Panc1 (cell line): ENCODE measurements at places on chromosomes 16 and 17. TPM values are rescaled to one million over a fixed set of nuclear protein-coding genes. Genes with fewer than 3 reads are reported as not detected.

Gene KLHL10
- total RNA-seq = not detected

Gene LHX1
- total RNA-seq = 8.6 TPM

Gene RNF43
- 4.7 TPM for total RNA-seq

Gene PIK3R6
- total RNA-seq = not detected

Gene CSH1
- total RNA-seq = not detected

Gene SLC16A5
- total RNA-seq = 46.6 TPM

Gene GNGT2
- not detected for total RNA-seq

Gene CES3
- not detected for total RNA-seq

Gene ERN2
- total RNA-seq = not detected

Gene CHRNE
- total RNA-seq = 0.13 TPM

Gene CLEC10A
- total RNA-seq = not detected

Gene VAT1L
- not detected for total RNA-seq

Gene ACSM2A
- total RNA-seq = not detected

DNA sequence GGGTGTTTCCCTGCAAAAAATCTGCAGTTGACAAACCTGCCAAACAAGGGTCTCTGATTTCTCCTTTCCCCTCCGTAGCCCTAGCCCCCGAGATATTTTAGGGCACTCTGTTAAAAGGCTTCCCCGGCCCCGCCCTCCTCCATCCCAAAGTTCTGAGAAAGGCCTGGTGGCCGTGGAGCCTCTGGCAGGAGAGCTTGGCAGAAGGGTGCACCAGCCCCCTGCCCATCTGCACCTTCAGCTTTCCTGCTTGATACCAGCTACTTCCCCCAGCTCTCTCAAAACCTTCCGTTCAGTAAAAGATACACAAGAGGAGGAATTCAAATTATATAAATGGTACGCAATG is 711 bp upstream of the CANT1 start:
- DNase-seq = no peak

DNA sequence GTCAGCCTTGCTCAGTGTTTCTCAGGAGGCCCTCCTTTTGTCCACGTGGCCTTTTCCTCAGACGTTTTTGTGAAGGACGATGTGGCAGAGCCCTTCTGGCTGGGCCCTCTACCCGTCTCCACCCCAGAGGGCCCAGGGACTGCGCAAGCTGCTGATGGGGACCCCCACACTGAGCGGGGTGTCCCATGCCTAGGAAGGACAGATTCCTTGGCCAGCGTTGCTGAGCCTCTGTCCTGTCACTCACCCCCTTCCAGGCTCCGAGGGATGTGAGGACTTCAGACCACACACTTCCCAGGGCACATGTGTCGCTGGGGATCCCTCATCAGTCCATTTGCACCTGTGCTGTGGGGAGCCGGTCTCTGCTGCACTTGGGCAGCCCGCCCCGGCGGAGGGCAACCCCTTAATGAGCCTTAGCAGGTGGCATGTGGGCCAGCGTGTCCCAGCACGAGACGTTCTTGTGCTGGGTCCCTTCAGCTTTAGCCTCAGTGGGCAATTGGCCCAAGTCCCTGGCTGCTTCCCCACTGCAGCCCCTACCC is 48.3 kb downstream of the NT5M start:
- DNase-seq = no peak

DNA sequence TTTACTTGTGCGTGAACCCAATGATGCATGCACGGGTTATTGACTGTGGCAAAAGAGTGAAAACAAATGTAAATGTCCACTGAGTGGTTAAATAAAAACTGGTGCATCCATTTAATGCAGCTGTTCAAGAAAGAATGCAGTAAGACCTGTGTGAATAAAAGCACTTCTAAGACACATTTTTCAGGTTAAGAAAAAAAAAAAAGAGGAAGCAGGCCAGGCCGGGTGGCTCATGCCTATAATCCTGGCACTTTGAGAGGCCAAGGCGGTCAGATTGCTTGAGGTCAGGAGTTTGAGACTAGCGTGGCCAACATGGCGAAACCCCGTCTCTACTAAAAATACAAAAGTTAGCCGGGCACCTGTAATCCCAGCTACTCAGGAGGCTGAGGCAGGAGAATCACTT is 11.8 kb downstream of the CNGB1 start:
- no peak for DNase-seq

- DNase-seq = peak; percentile 57
These were observed at the start of gene LRRC59 for GRCh38 chr17:50397111-50397918. TSS of gene LRRC59 (minus strand) at chr17:50397523. CDS start at chr17:50397317, 206 bp downstream.

DNA sequence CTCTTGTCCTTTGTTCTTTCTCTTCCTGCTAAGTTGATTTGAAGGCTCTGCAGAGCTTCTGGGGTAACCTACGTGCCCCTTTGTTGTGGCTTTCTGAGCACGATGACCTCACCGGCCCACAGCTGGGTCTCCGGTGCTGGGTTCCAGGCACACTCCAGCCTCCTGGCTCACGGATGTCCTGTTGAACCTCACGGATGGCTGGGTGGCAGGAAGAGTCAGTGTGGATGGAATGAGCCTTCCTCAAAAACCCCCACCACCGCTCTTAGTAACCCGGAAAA is 116.0 kb downstream of the SOCS1 start:
- no peak for DNase-seq

- no peak for DNase-seq
These were observed 681 bp downstream of the XPO6 start for GRCh38 chr16:28210979-28211588.

- no peak for DNase-seq
These were observed 714 bp downstream of the ACSF3 start for GRCh38 chr16:89094252-89094879.

GRCh38 chr16:85858984-85859817 is 39.8 kb upstream of the IRF8 start:
- no peak for DNase-seq

DNA sequence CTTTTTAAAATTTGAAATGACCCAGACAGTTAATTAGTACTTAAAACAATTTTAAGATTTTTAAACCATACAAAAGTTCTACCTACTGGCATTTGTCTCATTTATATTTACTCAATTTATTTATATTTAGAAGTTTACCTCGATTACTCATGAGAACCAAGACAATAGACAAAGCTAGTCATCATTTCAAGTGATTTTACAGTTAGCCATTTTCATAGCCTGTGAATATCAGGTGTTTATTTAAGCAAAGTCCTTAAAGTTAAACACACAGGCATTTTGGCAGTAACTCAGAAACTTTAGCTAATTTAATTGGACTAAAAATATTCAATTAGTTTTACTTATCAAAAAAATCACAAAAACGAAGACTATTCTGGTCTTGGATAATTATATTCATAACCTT is 101.6 kb upstream of the KIF2B start:
- no peak for DNase-seq

DNA sequence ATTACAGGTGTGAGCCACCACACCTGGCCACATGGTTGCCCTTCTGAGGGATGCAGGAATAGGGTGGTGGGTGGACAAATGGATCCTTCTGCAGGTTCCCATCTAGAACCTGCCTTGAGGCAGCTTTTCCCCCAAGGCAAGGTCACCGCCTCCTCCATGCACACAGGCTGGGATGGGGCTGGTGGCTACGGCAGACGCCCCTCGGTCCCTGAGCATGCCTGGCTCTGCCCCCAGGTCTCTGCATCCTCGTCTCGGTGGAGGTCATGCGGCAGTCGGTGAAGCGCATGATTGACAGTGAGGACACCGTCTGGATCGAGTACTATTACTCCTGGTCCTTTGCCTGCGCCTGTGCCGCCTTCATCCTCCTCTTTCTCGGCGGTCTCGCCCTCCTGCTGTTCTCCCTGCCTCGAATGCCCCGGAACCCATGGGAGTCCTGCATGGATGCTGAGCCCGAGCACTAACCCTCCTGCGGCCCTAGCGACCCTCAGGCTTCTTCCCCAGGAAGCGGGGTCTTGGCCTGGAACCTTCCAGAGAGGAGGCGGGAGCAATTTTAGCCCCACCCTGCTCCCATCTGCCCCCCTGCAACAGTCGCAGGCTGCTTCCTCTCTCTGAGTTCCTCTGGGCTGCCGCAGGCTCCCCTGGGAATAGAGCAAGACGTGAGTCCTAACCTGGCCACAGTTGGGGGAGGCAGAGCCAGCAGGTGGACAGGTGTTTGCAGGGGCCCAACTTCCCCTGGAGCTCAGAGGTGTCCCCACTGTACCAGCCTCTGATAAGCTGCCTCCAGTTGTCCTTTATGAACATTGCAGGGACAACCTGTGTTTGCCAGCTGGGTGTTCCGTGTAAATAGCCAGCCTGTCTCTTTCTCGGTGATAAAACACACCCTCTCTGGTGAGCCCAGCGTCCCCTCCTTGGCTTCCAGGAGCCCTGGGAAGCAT is 11.7 kb downstream of the CACNG1 start:
- no peak for DNase-seq

- DNase-seq = no peak
These were observed 2.6 kb upstream of the ALG1 start for GRCh38 chr16:5069048-5069447.

DNA sequence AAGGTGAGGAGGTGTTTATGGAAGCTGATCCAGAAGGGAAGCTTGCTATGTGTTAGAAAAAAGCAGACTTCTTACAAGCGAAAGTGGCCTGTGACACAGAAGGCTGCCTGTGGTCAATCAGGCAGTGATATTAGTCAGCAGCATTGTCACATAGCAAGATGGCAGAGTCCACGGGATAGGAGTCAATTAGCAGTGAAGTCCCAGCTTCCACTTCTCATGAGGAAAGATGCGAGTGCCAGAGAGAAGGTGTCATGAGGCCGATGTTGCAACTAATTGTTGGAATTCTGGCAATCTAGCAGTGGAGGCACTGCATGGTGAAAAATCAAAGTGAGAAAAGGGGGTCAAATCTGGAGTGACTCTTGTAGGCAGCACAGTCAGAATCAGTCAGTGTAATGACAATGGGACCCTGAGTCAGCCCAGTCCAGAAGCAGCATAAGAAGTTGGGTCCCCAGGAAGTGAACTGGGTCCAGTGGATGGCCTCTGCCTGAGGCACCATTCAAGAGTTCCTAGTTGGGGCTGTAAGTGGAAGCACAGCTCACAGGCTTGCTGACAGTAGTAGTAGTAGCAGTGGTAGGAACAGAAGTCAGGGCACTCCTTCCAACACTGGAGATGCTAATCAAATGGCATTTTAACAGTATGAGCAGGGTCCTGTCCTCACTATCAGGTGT is 85.1 kb downstream of the TNFRSF13B start:
- no peak for DNase-seq

DNA sequence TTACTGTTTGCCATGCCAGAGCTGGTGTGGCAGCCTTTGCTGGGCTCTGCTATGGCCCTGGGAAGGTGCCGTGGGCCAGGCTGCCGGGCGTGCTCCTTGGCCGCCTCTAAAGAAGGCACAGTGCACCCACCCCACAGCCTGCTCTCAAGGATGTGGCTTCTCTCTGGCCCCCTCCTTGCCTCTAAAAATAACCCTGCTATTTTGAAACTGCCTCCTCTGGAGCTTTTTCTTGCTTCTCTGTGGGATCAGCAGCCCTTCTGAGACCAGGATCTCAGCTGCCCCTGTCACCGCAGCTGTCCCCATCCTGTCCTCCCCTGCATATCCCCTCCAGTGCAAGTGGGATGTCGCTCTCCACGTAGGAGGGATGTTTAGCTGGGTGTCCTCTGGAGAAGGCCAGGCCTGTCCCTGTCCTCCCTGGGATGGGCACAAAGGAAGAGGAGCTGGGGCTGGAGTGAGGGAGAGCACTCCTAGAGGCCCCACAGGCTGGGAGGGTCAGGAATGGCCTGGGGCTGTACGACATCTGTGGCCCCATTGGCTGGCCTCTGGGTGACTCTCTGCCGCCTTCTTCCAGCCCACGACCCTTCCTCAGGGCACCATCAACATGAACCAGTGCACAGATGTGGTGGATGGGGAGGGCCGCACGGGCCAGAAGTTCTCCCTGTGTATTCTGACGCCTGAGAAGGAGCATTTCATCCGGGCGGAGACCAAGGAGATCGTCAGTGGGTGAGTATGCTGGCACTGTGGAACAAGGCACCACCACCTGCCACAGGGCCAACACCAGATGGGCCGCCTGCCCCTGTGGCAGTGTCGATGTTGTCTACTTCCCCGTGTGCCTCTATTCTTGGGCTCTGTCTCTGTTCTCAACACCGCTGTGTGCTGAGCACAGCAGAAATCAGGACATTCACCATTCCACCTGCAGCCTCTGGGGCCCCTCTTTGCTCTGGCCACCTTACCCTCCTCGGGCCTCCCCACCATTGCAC is 79.7 kb downstream of the PLD6 start:
- DNase-seq = no peak

GRCh38 chr17:33330877-33331276 is 37.8 kb upstream of the ASIC2 start:
- no peak for DNase-seq

GRCh38 chr17:41617698-41618097 is 5.1 kb upstream of the KRT16 start:
- no peak for DNase-seq

DNA sequence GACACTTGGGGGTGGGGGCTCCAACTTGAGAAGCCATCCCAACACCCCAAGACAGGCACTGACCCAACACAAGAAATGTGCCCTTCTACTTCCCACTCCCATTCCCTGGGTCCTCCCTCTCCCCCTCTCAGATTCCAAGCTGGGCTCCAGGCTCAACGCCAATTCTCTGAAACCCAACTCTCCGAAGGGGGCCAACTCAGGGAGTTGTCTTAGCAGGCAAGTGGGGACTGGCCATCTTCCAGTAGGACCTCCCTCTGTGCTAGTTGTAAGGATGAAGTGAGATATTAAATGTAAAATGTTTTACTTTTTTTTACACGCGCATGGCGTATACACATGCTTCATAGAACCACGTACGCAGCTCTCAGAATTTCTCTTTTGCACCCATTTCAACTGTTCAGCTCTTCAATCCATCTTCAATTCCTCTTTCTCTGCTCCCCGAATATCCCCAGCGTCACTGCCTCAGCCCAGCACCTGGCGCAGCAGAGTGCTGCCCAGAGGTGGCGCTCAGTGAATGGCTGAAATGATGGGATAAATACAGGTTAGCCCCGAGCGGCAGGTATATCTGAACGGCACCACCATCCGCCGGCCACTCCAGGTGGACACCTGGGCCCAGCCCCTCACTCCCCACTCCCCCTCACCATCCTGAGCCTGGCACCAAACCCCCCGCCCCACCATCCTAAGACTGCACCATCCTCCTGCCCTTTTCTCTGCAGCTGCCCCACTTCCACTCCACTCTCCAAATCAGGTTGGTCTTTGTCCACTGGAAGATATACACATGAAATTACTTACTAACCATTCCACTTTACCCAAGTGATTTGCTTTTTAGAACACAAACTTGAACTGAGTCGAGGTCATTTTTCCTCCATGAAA is 43.9 kb upstream of the TNRC6C start:
- no peak for DNase-seq

DNA sequence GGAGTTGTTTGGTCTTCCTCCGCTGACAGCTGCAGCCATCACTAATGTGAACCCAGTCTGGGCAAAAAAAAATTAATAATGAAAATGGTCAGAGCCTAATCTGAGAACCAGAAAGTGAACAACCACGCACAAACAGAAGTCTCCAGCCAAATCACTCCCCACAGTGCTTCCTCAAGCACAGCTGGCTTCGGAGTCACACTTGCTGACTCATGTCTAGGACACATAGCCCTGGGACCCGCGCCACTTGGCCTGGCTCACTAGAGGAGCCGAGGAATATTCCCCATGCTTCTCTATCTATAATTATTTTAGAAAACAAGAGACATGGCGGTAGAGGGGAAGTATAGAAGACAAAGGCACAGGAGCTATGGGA is 109.1 kb downstream of the ZFHX3 start:
- DNase-seq = no peak

DNA sequence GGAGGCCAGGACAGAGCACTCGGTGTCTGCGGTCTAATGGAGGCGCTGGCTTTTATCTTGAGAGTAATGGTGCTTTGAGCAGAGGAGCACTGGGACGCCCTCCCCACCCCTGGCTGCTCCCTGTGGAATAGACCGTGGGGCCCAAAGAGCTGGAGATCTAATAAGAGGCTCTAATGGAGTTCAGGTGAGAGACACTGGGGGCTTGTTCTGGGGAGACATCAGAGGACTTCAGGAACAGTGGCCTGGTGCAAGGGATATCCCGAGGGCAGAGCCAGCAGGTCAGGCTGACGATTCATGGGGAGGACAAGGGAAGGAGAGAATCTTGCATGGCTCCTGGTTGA is 9.5 kb upstream of the KRT19 start:
- no peak for DNase-seq
